Activated T-helper 2 cell treated with anti-CD3 and anti-CD28 coated beads, Interferon-gamma antibody, Interleukin-2, Interleukin-4, amounts not matched to agents 10 μg/mL and 5 μg/mL and 100 μg/mL, durations not matched to agents 14 hours and 24 hours and 36 hours (primary cell): ENCODE measurements at places on chromosomes 1 and 21. TPM values are rescaled to one million over a fixed set of nuclear protein-coding genes. Genes with fewer than 3 reads are reported as not detected.

Gene AADACL3
- not detected in 2 replicates for total RNA-seq

Gene RXRG
- not detected in 2 replicates for total RNA-seq

Gene DCST1
- 0.11 TPM in 1 of 2 replicates, not detected in the other for total RNA-seq

Gene OR2T29
- total RNA-seq = not detected in 2 replicates

Gene ZSCAN20
- total RNA-seq = 2.6 and 4.1 TPM in 2 replicates

Gene GNB1
- total RNA-seq = 452 and 471 TPM in 2 replicates

Gene MPL
- total RNA-seq = not detected in 2 replicates

Gene KLF17
- not detected in 2 replicates for total RNA-seq

Gene BGLAP
- 1.7 and 2.2 TPM in 2 replicates for total RNA-seq

Gene TMPRSS3
- total RNA-seq = 81.0 and 88.1 TPM in 2 replicates

Gene TRIM67
- total RNA-seq = not detected in 2 replicates

Gene TGFB2
- total RNA-seq = 0.05 TPM in 1 of 2 replicates, not detected in the other

Gene GUCA2B
- not detected in 2 replicates for total RNA-seq

Gene WNT3A
- total RNA-seq = not detected in 2 replicates

Gene TTLL10
- total RNA-seq = not detected in 2 replicates

Gene RER1
- 142 and 144 TPM in 2 replicates for total RNA-seq

Gene LEPR
- 2.0 and 2.4 TPM in 2 replicates for total RNA-seq

Gene TMEM52
- total RNA-seq = 0.94 and 1.2 TPM in 2 replicates

Gene OR2T2
- total RNA-seq = not detected in 2 replicates
